ENCODE measurements at places on chromosomes 1 and 21. TPM values are rescaled to one million over a fixed set of nuclear protein-coding genes. Genes with fewer than 3 reads are reported as not detected.

Gene IL24
- 0.10 TPM for polyA plus RNA-seq

Gene PTBP2
- polyA plus RNA-seq = 5.7 TPM

DNA sequence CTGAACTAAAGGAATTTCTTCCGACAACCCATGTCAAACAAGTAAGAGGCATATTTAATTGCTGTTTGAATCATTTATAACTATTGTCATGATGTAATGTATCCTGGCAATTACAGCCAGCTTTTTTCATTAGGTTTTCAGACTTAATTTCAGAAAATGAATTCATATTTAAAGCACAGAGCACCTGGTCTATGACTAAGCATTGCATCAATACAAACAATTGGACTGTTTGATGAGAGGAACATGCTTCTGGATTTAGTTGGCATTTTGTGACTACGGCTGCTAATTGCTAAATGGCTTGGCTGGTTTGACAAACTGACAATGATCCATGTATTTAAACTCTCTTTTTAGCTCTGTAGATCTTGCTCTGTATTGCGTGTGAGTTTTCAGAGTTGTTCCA, 853.4 kb downstream of the NCAM2 start:
- no peak for DNase-seq

GRCh38 chr1:203176273-203177035, 828 bp upstream of the MYBPH start:
- no peak for DNase-seq

DNA sequence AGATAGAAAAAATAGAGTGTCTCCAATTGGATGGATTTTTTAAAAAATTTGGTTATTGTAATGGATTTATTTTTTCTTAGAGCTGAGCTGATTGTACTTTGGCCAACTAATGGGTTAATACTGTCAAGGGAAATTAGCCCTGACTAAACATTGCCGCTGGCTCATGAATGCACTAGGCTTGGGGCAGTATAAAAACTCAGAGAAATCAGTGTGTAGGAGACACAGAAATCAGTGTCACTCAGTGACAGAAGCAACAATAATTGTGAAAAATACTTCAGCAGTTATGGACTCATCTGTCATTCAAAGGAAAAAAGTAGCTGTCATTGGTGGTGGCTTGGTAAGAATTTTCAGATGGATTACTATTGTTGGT, at the start of gene KMO:
KMO (plus strand) TSS at position 217 of the 370 bp plus-strand sequence; CDS start at position 284, 67 bp downstream.
- no peak for DNase-seq

Gene CFAP107
- 0.23 TPM for polyA plus RNA-seq

Gene RAB4A
- 26.6 TPM for polyA plus RNA-seq

DNA sequence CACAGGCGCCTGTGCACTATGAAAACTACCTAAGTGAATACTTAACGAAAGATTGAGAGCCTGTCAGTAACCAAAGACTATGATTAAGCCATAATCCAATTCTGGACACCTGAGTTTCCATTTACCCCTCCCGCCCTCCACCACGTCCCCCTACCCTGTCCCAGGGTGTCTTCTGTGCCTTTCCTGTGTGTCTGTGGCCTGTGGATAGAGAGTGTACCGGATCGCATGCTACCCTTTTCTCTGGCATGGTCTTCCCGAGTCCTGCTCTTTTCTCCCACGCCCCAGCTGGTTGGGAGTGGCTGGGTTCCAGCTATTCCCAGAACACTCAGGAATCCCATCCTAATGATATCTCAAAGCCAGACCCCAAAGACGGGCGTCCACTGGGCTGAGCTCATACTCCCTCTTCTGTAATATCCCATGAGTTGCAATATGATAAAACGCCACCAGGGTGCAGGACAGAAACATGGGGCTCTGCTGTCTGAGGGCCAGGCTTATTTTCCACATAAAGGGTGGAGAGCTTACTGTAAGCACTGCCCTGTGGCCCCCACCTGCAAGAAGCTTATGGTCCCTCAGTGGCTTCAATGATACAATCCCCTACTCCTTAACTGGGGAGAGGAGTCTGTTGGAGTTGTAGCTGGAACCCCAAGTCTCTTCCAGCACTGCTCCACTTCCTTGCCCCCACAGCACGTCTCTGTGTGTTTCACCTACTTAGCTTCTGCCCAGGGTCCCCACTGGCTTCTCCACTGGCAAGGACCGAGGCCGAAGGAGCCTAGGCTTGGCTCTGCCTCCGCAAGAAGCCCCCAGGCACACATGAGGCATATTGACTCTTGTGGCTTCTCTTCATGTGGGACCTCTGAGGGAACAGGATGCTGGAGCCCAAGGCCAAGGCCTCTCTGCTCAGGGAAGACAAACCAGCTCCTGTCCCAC, 17.6 kb upstream of the ALX3 start:
- DNase-seq = no peak

DNA sequence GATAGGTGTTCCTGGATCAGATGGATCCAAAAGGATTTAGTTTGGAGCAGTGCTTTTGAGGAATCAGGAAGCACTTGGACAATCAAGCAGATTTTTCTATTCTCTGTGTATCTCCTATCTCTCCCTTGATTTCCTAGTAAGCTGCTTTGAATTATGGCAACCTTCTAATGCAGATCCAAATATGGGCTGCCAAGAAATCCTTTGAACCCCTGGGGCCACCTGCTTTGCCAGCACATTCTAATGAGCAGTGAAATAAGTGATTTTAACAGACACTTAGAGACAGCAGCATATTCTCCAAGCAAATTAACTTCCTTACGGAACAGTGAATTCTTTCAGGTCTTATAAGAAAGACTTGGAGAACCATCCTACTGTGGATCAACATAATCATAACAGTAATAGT, 195.4 kb downstream of the GPR52 start:
- DNase-seq = no peak

Gene FCMR
- polyA plus RNA-seq = 0.56 TPM

- no peak for DNase-seq
These were observed 177.5 kb downstream of the ZZZ3 start for GRCh38 chr1:77504986-77505385.

GRCh38 chr1:97608272-97608671, 312.6 kb downstream of the DPYD start:
- DNase-seq = no peak

- DNase-seq = peak; percentile 82
These were observed 196.0 kb downstream of the CRB1 start for GRCh38 chr1:197464044-197464443.

GRCh38 chr1:100250264-100250663, 630 bp upstream of the DBT start:
- DNase-seq = no peak

- DNase-seq = no peak
These were observed 26.1 kb downstream of the NR5A2 start for GRCh38 chr1:200053646-200054045.

Gene LCE1A
- not detected for polyA plus RNA-seq

Gene SLAMF6
- not detected for polyA plus RNA-seq

DNA sequence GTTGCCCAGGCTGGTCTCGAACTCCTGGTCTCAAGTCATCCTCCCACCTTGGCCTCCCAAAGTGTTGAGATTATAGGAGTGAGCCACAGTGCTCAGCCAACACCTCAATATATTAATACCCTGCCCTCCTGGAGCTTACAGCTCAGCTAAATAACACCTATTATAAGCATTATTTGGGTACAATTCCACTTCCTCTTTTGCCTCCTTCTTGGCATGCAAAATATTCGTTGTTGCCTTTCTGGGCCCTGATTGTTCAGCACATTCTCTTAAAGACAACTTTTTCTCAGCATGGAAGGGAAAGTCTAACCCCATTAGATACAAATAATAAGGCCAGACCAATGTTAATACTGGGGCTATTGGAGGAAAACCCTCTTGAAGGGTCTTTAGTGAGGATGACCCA, 2.8 kb downstream of the PAQR7 start:
- DNase-seq = no peak

GRCh38 chr1:185636848-185637247, 97.3 kb upstream of the HMCN1 start:
- DNase-seq = no peak

DNA sequence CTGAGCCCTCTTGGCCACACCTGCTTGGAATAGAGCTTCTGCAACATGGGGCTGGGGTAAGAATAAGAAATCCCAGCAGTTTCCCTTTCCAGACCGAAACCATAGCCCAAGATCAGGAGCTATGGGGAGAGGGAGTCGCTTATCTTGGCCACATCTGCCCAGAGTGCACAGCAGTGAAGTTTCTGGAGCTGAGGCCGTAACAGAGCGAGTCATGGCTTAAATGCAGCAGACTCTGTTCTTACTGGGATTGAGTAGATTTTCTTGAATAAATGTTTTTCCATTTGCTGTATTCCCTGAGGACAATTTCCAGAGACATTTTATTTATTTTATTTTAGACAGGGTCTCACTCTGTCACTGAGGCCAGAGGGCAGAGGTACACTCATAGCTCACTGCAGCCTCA, 33.5 kb downstream of the CFAP57 start:
- no peak for DNase-seq

Gene LCE2B
- not detected for polyA plus RNA-seq

- no peak for DNase-seq
These were observed 48.5 kb upstream of the ECE1 start for GRCh38 chr1:21338573-21339355.

GRCh38 chr1:12616709-12617373, 1.2 kb downstream of the DHRS3 start:
- no peak for DNase-seq

Gene KRTAP7-1
- not detected for polyA plus RNA-seq

Gene NES
- 15.0 TPM for polyA plus RNA-seq

GRCh38 chr1:209387271-209387968, 196.1 kb upstream of the CAMK1G start:
- no peak for DNase-seq

GRCh38 chr1:184214128-184214527, 162.6 kb downstream of the TSEN15 start:
- no peak for DNase-seq

GRCh38 chr1:61337981-61338848, 255.9 kb downstream of the NFIA start:
- DNase-seq = peak; percentile 32

Gene GPR161
- polyA plus RNA-seq = 20.4 TPM

DNA sequence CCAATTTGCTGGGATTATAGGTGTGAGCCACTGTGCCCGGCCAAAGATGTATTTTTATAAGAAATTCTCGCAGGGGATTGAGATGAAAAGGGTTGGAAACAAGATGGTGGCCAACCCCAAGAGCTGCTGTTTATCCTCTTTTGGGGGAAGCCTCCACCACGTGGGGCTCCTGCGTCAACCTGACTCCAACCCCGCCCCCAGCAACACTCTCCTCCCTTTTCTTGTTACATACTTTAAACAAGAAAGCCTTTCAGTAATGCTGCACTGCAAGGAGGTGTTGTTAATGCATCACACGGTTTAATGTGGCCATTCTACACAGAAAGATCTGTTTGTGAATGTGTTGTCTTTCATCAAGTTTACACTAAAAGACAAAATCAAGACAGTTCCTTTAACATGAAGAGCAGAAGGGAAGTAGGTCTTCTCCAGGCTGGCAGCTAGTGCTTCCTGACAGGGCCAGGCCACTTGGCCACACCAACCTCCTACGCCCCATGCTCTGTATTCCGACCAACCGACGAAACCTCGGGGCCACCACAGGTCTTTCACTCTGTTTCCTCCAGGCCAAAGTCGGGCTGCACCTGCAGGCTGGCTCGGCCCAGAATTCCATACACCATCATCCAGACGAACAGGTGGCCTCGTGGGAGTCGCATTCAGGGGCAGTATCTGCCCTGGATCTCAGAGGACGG, 25.9 kb downstream of the C2CD2 start:
- DNase-seq = no peak

GRCh38 chr1:217977943-217978342, 307.1 kb upstream of the RRP15 start:
- DNase-seq = no peak

DNA sequence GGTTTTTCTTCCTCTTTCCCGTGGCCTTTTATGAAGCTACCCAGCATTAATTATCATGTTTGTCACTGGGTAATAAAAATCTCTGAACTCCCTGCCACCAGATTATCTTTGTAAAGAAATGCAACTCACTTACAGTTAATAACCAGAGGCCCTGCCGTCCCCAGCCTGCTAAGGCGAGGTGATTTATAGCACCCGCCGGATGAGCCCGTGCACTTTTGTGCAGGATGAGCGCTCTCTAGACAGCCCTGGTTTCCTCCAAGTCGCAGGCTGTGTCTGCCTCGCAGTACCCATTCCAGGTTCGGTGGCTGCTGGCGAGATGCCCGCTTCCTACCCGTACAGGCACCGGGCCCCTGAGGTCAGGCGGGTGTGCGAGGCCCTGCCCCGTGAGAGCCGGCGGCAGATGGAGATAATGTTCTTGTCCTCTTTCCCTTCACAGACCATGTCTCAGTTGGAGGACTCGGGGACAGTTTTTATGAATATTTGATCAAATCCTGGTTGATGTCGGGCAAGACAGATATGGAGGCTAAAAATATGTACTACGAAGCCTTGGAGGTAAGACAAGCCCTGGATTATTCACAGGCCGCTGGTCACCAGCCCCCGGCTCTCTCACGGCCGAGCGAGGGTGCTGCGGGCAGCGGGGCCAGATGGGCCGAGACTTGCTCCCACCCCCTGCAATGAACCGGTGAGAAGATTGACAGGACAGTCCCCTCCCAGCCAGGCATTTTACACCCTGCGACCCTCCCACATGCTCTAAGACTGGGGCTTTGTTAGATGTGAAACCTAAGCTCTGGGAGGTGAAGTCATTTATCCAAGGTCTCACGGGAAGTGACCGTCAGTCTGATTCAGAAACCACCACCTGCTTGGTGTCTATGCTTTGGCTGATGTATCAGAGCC, 28.5 kb upstream of the SELENON start:
- DNase-seq = no peak

Gene C1orf210
- polyA plus RNA-seq = not detected

DNA sequence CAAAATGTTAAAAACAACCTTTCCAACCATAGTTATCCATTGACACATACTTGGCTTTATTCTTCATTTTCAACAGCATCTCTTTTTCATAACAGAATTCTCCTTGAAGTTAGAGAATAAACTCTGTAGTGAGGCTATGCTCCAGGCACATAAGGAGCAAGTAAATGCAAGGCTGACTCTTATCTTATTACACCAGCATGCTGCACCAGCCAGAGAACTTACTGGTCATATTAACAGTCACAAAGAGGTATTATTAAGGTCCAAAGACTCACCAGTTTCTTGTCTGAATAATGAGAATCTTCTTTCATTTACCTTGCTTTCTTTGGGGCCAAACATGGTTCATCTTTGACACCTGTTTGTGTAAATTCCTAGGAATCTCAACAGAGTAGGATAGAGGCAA, 71.3 kb upstream of the IVNS1ABP start:
- no peak for DNase-seq

Gene AGTRAP
- 64.5 TPM for polyA plus RNA-seq

GRCh38 chr1:248841702-248842395, 3.8 kb downstream of the ZNF672 start:
- DNase-seq = no peak

- no peak for DNase-seq
These were observed 18.9 kb upstream of the SSX2IP start for GRCh38 chr1:84709131-84709530.

GRCh38 chr1:48568501-48568900, 96.5 kb upstream of the SPATA6 start:
- no peak for DNase-seq

GRCh38 chr1:6971048-6971447, 185.8 kb downstream of the CAMTA1 start:
- no peak for DNase-seq

DNA sequence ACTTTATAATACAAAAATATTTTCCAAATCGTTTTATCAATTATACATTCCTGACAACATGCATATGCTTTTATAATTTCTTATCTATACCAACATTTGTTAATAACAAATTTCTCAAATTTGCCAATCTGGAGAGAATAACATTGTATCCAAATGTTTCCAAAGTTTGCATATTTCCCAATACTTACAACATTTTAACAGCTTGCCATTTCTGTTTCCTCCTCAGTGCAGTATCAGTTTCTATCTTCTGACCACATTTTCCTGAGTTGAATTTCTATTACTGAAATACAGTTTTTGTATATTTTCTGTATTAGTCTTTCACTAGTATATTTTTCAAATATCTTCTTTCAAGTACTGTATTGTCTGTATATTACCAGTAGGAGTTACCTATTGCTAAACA, 1594.3 kb downstream of the PLA2G4A start:
- no peak for DNase-seq
